ENCODE measurements at places on chromosomes 7 and 10.

DNA sequence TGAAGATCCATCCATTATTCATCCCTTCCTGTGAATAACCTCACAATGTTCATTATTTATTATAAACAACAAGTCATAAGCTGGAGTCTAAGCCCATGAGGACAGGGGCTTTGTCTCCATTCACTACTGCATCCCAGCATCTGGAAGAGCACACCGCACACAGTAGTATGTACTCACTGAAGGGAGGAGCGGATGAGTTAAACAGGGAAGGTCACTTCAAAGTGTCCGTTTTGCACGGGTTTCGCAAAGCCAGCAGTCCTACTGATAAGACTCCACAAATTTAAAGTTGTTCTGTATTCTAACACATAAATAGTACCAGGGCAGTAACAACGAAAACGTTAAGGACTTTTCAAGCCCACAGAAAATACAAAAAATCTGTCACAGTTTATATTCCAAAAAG lies 167.9 kb downstream of the PARD3 start:
- DNase-seq = no peak

- no peak for DNase-seq
Observed at GRCh38 chr10:1183033-1183396, 126.8 kb downstream of the WDR37 start.

DNA sequence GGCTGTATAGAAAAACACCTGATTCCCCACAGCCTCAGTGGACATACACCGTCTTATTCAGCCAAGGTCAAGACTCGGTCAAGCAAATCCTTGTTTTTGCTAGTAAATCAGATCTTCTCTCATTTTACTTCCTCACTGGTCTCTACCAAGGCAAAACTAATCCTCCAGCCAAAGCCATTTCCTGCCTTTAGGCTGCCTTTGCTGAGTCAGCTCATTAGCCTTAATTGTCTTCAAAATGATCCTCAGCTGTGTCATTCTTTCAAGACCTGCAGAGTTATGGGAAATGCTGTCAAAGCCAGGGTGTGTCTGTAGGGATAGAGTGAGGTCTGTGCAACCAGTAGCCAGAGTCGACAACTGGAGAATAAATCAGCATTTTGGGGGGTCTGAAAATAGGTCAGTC lies 107.2 kb upstream of the FAM180A start:
- no peak for DNase-seq

DNA sequence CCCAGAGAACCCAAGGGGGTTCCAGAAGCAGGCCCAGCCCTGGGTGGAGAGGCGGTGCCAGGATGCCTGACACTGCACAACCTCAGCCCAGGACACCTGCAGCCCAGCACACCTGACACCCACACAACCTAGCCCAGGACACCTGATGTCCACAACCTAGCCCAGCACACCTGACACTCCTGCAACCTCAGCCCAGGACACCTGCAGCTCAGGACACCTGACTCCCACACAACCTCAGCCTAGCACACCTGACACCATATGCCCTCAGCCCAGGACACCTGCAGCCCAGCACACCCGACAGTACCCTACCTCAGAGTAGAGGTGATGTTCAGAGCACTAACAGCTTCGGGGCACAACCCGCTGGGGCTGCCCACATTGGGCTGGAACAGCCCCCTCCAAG lies 87.3 kb downstream of the PAXIP1 start:
- no peak for DNase-seq

DNA sequence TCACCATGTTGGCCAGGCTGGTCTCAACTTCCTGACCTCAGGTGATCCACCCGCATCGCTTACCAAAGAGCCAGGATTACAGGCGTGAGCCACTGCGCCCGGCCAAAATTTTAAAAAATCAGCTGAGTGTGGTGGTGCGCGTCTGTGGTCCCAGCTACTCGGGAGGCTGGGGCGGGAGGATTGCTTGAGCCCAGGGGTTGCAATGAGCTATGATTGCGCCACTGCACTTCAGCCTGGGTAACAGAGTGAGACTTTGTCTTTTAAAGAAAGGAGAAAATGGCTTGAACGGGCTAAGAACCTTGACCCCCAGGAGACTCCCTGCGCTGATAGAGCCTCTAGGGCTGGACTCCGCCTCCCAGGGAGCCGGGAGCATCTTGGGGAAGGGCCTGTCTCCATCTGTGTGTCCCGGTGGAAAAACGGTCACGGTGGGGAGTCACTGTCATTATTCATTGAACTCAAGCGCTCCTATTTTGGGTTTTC lies 760 bp upstream of the KCTD7 start:
- DNase-seq = no peak

- DNase-seq = no peak
Observed at GRCh38 chr7:140653319-140654108, 12.9 kb upstream of the DENND2A start.

- DNase-seq = no peak
Observed at GRCh38 chr7:43484678-43485395, 98.1 kb upstream of the STK17A start.

GRCh38 chr10:105288026-105288425 lies 646.9 kb downstream of the SORCS3 start:
- DNase-seq = no peak

DNA sequence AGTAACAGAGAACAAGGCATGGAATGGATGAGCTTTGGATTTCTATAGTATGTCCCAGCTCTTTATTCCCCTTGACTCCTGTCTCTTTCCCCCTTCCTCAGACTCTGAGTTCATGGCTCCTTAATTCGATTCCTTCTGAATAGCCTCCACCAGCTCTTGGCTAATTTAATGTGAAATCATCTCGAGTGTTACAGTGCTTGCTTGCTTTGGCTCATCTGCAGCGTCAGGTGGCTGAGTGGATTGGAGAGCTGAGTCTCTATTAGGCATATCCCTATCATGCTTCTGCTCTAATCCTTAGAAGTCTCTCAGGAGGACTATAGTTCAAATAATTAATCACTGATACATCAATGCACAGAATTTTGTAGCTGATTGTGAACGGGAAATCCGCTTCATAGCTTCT lies 134.6 kb downstream of the LRRC4 start:
- DNase-seq = no peak

GRCh38 chr7:4849390-4849789 lies 12.4 kb downstream of the PAPOLB start:
- no peak for DNase-seq

- no peak for DNase-seq
Observed at GRCh38 chr10:116910910-116911309, 61.6 kb downstream of the ENO4 start.

GRCh38 chr7:158777793-158778192 lies 51.5 kb downstream of the ESYT2 start:
- DNase-seq = no peak

GRCh38 chr7:88165697-88166096 lies 54.1 kb downstream of the SRI start:
- DNase-seq = no peak

GRCh38 chr7:111090846-111091245 lies at the start of gene LRRN3:
LRRN3 (plus strand) TSS chr7:111091127; CDS start chr7:111122773, 31,646 bp downstream.
- peak; percentile 64 for DNase-seq

GRCh38 chr7:409339-410281 lies 110.0 kb downstream of the PDGFA start:
- no peak for DNase-seq

GRCh38 chr7:815284-816216 lies 16.7 kb upstream of the SUN1 start:
- peak; percentile 25 for DNase-seq

GRCh38 chr10:49751216-49751615 lies 10.9 kb downstream of the OGDHL start:
- DNase-seq = no peak

GRCh38 chr7:25583621-25584020 lies 355.3 kb upstream of the NPVF start:
- DNase-seq = no peak

DNA sequence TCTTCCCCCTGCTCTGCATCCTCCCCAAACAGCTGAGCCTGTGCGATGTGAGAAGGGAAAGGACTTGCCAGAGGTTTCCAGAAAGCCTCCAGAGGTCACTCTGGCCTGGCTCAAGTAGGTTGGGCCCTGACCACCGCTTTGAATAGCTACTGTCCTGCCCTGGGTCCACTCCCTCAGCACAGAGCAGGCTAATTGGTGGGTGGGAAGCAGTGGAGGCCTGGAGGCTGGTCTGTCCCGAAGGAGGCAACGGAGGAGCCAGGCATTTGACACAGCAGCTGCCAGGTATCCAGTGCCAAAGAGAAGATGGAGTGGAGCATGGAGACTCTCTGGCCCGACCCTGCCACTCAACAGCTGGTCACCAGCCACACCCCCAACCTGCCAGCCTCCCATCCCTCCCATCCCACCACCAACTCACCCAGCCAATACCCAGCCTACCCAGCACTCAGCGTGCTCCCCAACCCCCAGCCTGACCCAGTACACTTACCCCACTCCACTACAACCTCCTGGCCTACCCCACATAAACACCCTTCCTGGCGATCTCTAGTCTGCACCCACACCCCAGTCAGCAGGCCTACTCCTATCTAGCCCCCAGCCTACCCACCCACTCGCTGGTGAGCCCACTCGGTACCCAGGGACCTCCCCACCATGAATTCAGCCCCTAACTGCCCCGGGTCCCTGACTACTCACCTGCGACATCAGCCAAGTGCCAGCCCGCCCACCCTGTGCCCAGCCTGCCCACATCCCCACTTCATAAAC lies 64.6 kb upstream of the COL13A1 start:
- no peak for DNase-seq

DNA sequence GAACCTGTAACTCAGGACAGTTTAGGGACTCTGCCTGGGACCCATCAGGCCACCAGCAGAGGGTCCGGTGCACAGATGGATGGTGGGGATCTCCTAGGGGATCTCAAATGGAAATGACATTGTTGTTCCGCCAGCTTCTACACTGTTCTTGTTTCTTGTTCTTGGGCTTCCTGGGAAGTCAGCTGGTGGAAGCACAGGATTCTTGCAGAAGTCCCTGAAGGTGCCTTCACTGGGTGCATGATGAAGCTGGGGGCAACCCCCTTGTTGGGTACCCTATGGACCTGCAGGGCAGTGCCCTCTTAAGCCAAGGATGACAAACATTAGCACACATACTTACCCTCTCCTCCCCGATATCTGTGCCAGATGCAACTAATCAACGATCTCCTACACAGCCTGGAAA lies 18.6 kb downstream of the SFTPD start:
- DNase-seq = no peak

- no peak for DNase-seq
Observed at GRCh38 chr7:4667776-4668509, 14.2 kb upstream of the FOXK1 start.

DNA sequence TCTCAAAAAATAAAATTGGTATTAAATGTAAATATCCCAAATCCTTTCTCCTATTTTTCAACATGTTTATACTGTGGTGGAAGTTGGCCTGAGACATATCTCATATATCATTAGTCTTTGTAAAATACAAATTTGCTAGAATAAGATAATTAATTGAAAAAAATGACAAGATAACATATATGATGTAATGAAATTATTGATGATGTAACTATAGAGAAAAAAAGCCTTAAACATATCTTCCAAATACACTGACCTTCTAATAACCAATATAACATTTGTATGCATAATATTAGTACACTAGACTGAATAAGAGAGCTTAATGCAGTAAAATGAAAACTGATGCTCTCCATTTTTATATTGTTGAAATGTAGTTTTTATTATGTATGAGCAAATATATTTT lies 104.3 kb downstream of the PRKG1 start:
- DNase-seq = no peak

- DNase-seq = no peak
Observed at GRCh38 chr7:116786791-116787443, 75.5 kb upstream of the CAPZA2 start.

- DNase-seq = peak; percentile 61
Observed at GRCh38 chr7:25259487-25260243, 31.4 kb upstream of the NPVF start.

GRCh38 chr7:36946401-36946739 lies 222.1 kb upstream of the AOAH start:
- no peak for DNase-seq

GRCh38 chr10:119270762-119271366 lies 63.5 kb downstream of the GRK5 start:
- DNase-seq = peak; percentile 67

- DNase-seq = no peak
Observed at GRCh38 chr7:30911561-30911969, at the start of gene AQP1. AQP1 (plus strand) TSS chr7:30911853; CDS start chr7:30911910, 57 bp downstream.

- DNase-seq = no peak
Observed at GRCh38 chr7:111931958-111932357, 274.2 kb downstream of the DOCK4 start.

GRCh38 chr10:77138541-77138940 lies 499.1 kb downstream of the KCNMA1 start:
- DNase-seq = no peak

GRCh38 chr10:59465088-59465487 lies 102.7 kb upstream of the FAM13C start:
- no peak for DNase-seq

DNA sequence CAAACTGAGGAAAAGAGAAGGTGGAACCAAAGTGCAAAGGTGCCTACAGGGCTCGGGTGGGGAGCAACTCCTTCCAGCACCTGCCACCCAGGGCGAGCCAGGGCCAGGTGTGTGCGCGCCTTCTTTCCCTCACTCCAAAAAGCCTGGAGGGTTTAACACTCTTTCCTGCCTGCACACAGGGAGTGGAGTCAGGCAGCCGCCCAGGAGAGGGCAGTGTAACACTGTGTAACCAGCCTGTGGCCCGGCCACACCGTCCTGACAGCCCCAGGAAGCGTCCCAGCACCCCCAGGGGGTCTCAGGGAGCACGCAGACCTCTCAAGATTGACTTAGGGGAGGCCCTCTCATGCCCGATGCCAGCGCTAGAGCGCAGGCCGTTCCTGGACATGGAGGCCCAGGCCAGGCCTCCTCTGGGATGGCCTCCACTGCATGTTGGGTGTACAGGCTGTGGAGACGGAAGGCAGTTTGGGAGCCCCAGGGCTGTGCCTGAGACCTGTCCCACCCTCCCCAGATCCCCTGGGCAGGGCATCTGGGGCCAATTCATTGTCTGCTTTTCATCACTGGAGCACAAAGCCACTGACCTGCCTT lies 13.4 kb downstream of the BRI3 start:
- DNase-seq = peak; percentile 33

- DNase-seq = no peak
Observed at GRCh38 chr10:109701633-109702215, 221.6 kb downstream of the XPNPEP1 start.

DNA sequence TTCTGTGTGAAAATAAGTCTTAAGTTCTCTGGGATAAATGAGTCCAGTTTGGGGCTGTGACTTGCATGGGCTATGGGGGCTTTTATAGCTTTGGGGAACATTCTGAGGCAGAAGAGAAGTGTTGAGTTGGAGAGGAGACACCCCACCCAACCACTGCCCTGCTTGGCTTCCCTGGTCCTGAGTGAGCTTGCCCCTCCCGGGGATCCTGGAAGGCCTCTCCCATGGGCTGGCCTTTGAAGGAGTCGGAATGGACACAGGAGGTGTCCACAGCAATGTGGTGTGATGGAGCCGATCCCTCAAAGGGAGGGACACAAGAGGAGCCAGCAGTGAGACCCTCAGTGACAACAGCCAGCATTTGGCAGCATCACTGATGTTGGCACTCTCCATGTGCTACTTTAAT lies 89.8 kb downstream of the GLRX3 start:
- no peak for DNase-seq

GRCh38 chr10:42875798-42876341 lies 93.3 kb downstream of the BMS1 start:
- no peak for DNase-seq

- no peak for DNase-seq
Observed at GRCh38 chr7:80039251-80039884, 95.3 kb upstream of the GNAI1 start.

- no peak for DNase-seq
Observed at GRCh38 chr10:130816116-130816901, 495.2 kb downstream of the TCERG1L start.

GRCh38 chr10:93784059-93784458 lies 26.3 kb downstream of the LGI1 start:
- no peak for DNase-seq
